Left renal pelvis (tissue), 4 donors: ENCODE measurements at places on chromosomes 3 and 15. TPM values are rescaled to one million over a fixed set of nuclear protein-coding genes. Genes with fewer than 3 reads are reported as not detected.

DNA sequence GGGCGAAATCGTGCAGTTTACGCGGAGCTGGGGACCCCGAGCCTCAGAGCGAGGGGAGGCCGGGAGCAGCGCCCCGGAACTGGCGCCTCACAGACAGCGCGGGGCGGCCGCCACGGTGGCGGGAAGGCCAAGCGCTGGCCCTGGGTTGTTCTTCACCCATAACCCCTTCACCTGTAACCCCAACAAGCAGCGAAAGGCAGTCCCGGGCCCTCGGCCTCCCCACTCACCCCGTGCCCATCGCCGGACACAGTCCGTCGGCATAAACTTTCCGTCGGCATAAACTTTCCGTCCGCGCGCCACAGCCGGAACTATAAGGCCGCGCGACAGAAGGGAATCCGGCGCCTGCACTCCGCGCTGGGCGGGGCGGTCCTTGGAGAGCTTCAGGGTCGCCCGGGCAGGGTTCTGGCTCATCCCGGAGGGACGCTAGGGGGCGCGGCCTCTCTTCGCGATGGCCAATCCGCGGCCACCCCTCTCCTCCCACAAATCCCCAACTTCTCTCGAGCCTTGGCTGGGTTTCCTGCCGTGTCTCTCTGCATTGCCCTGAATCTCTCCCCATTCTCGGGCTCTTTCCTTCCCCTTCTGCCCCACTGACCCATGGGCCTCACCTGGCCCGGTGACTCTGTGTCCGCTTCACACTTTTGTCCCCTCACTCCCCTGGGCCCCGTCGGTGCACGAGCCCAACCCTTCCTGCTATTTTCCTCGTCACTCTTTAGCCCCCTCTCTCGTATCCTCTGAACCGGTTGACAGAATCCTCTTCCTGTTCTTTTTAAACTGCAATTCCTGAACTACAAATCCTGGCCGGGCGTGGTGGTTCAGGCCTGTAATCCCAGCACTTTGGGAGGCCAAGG is at the start of gene INTS14:
Gene INTS14 (minus strand): TSS at position 261 of the 848 bp plus-strand sequence. CDS start 3,751 bp downstream, outside the sequence.
- peak; percentile 90 for DNase-seq

DNA sequence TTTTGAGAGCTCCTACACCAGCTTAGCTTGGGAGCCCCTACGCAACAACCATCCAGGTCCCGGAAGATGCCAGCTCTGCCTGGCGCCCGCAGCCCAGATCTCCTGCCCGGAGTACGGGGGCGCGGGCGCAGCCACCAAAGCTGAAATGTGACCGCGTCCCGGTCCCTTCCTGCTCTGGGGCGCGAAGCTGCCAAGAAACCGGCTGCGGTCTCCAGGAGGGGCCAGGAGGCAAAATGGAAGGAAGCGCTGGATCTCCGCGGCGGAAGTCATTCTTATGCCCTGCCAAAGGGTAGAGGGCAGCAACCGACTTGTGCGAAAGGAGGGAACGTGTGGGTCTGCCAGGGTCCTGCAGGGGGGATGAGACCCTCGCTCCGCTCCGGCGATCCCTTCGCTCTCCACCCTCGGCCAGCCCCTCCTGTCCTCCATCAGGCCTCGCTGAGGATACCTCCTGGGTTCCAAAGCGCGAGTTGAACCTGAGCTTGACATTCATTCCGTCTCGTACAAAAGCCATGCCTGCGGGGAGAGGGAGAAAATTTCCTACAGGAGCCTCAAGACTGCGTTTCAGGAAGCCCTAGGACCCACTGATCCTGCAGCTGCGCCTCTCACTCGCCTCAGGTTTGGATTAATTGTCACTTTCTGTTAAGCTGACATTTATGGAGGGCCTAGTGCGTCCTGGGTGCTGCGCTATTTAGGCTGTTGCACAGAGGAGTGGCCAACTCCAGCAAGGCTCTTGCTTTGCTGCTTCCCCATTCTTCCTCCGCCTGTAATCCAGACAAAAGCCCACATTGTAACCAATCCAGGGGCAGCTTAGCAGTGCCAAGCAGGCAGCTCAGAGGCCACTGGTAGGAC is 98.3 kb upstream of the VGLL3 start:
- peak; percentile 32 for DNase-seq

- DNase-seq, result no peak
Observed at GRCh38 chr3:133820889-133821675, 15.5 kb downstream of the SRPRB start.

- no peak for DNase-seq
Observed at GRCh38 chr3:153903430-153903829, 217.8 kb upstream of the ARHGEF26 start.

- no peak for DNase-seq
Observed at GRCh38 chr3:124063197-124063909, 71.4 kb upstream of the ROPN1 start.

Gene IMP3
- 31.3 TPM for polyA plus RNA-seq

- DNase-seq, result no peak
Observed at GRCh38 chr15:78982736-78983135, 37.9 kb upstream of the CTSH start.

GRCh38 chr3:123658852-123659206 is 74.0 kb upstream of the HACD2 start:
- DNase-seq, result no peak

Gene ARID3B
- polyA plus RNA-seq, result 17.1 TPM

- DNase-seq, result no peak
Observed at GRCh38 chr3:71244826-71245488, 338.6 kb downstream of the FOXP1 start.

Gene ONECUT1
- polyA plus RNA-seq, result 0.29 TPM

Gene SNX33
- polyA plus RNA-seq, result 20.5 TPM

- no peak for DNase-seq
Observed at GRCh38 chr3:57194641-57195040, 5.1 kb downstream of the HESX1 start.

DNA sequence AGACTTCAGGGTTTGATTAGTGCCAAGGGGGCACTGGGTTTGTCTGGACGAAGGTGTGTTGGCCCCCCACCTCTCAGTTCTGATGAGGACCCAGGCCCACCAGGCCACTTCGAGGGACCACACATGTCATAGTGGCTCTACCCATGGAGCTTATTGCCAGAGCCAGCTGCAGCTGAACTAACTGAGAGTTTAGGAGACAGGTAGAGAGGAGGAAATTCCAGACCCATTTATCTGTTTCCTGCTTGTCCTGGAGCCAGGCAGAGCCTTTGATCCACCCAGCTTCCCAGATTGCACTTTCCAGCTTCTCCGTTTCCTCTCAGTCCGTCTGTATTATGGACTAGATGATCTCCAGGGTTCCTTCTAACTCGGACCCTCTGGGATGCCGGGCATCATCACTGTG is 20.9 kb downstream of the SLC24A1 start:
- no peak for DNase-seq

GRCh38 chr3:2206536-2206935 is 107.9 kb downstream of the CNTN4 start:
- no peak for DNase-seq

- no peak for DNase-seq
Observed at GRCh38 chr3:32276279-32276841, 37.9 kb downstream of the CMTM8 start.

DNA sequence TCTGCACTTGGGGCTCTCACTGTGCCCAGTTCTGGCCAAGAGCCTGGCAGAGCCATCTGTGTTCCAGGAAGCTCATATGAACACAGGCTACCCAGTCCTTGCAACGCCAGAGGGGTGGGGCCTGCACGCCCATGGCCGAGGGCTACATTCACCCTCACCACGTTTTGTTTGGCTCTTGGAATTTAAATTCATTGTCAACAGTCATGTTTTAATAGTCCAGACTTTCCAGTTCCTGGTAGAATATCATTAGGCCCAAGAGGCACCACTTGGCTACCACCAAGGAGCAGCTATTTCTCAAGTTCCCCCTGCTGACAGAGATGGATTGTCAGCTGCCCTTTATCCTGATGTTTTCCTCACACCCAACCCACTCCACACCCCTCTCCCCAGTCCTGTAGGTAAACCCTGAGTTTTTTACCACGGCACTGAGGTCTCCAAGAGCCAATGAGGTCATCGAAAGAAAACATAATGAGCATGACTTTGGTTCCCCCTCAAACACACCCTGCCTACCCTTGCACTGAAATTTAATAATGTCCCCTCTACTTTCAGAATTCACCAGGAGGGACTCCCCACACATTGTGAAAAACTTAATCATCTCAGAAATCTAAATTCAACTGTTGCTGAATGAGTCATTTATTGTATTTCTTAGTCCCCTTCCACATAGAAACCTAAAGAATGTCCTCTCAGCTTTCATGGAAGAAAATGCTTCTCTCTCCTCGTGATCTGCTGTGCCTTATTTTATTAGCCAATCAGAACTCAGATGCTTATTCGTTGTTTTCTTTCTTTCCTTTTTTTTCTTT is 125.1 kb downstream of the SHQ1 start:
- DNase-seq, result no peak

GRCh38 chr3:81245501-81245900 is 515.9 kb downstream of the GBE1 start:
- DNase-seq, result no peak

GRCh38 chr3:45795509-45795881 is 841 bp downstream of the SLC6A20 start:
- DNase-seq, result no peak

Gene CD200R1
- polyA plus RNA-seq, result 0.60 TPM

GRCh38 chr3:31978553-31978952 is 2.5 kb downstream of the OSBPL10 start:
- no peak for DNase-seq

Gene CCR3
- not detected for polyA plus RNA-seq

GRCh38 chr15:40936709-40937666 is 7.8 kb downstream of the DLL4 start:
- no peak for DNase-seq

Gene MUC20
- polyA plus RNA-seq, result 18.1 TPM

Gene EIF4G1
- 152 TPM for polyA plus RNA-seq

- no peak for DNase-seq
Observed at GRCh38 chr15:54089776-54090175, 111.5 kb downstream of the UNC13C start.

DNA sequence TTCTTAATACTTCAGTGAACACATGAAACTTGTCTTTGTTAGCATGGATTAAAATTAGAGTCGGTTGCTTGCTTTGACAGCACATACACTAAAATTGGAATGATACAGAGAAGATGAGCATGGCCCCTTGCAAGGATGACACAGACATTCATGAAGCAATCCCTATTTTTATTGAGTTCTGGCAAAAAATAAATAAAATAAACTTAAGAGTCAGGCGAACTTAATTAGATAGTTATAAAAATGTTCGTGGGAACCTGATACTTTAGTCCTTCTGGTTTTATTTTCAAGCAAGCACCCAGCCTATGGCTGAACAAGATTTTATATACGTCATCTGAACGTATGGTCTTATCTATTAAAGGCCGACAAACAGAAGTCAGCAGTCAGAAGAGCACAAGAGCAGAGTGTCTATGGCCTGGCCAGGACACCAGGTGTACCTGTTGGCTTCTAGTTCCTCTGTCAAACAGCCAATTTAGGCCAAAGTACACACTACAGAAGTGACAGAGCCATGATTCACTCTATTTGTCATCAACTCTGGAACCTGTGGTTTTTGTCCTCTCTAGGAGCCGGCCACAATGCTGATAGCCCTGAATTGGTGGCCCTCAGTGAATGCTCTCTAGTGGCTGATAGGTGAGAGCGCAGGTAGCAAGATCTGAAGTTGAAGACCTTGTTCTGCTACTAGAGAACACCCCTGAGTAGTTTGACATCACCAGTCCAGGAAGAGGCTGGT is 64.3 kb downstream of the LEO1 start:
- DNase-seq, result no peak

GRCh38 chr3:188432802-188433520 is 279.0 kb downstream of the LPP start:
- DNase-seq, result no peak

- no peak for DNase-seq
Observed at GRCh38 chr15:70234256-70234905, 136.7 kb upstream of the TLE3 start.

DNA sequence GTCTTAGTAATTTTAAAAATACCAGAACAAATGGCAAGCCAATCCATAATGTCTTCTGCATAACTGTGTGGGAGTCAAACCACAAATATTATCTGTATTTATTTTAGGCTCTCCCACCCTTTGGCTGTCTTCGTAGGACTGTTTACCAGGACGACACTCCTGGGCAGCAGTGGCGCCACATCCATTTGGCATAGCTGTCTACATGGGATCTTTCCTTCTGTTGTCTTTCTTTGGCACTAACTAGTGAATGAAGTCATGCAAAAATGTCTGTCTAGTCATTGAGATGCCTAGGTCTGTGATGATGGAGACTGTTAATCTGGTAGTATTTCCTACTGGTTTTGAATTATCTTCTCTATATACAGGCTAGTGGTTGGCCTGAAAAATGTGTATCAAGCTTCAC is 54.0 kb upstream of the CHMP2B start:
- no peak for DNase-seq

Gene TIPIN
- polyA plus RNA-seq, result 13.2 TPM

DNA sequence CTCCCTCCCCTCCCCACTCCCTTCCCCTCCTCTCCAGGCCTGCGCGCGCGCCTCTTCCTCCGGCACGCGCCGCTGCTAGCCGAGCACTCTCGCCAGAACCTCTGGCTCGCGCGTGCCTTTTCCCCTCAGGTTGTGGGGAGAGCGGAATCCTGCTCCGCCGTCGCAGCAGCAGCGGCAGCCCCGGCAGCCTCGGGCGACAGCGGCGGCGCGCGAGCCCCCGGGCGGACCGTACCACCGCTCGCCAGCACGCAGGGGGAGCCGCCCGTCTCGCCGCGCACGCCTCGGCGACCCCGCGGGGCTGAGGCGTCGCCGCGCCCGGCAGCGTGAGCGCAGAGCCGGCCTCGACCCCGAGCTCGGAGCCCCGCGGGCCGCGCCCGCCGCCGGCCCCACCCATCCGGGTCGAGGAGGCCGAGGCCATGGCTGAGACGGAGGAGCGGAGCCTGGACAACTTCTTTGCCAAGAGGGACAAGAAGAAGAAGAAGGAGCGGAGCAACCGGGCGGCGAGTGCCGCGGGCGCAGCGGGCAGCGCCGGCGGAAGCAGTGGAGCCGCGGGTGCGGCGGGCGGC is at the start of gene CDV3:
Gene CDV3 (plus strand): TSS at position 58 of the 566 bp plus-strand sequence. CDS start 359 bp downstream, at position 417.
- DNase-seq, result no peak

GRCh38 chr3:144264794-144265193 is 293.2 kb downstream of the DIPK2A start:
- no peak for DNase-seq

Gene RYR3
- polyA plus RNA-seq, result 5.6 TPM

Gene ISLR2
- 15.5 TPM for polyA plus RNA-seq

- no peak for DNase-seq
Observed at GRCh38 chr3:107345822-107346405, 31.3 kb upstream of the CCDC54 start.

DNA sequence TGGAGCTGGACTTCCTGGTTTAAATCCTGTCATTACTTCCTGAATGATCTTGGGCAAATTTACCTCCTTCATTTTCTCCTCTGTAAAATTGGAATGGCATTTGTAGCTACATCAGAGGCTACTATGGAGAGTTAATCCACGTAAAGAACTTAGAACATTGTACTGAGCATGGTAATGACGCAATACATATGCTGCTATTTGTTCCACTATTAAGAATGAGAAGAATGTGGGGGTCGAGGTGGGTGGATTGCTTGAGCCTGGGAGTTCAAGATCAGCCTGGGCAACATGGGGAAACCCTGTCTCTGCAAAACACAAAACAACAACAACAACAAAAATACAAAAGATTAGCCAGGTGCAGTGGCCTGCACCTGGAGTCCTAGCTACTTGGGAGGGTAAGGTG is 250.6 kb downstream of the RYR3 start:
- no peak for DNase-seq

Gene FETUB
- polyA plus RNA-seq, result 0.22 TPM

Gene SOX14
- not detected for polyA plus RNA-seq
